Activated CD4-positive, CD25-positive, alpha-beta regulatory T cell (primary cell): ENCODE measurements at places on chromosomes 6 and 20.

DNA sequence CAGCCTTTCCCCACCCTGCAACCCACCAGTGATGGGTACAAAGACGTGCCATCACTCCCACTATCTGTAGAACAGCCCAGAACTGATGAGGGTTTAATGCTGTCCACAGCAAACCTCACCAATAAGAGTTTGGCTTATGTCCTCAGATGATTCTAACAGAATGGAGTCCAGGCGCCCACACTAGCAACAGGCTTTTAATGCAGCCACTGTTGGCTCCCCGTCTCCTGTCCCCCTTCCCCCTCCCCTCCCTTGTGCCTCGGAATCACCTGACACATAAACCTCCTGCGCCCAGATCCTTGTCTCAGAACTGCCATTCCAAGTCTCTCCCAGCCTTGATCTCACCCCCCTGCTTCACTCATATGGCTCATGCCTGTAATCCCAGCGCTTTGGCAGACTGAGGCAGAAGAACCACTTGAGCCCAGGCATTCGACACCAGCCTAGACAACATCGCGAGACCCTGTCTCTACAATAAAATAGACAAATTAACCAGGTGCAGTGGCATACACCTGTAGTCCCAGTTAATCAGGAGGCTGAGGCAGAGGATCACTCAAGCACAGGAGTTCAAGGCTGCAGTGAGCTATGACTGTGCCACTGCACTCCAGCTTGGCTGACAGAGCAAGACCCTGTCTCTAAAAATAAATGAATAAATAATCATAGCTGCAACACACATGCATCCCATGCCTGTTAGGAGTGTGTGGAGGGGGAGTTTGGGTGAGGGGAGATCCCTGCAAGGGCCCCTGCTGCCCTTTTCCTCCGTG lies 85.6 kb downstream of the SNX5 start:
- DNase-seq = no peak

DNA sequence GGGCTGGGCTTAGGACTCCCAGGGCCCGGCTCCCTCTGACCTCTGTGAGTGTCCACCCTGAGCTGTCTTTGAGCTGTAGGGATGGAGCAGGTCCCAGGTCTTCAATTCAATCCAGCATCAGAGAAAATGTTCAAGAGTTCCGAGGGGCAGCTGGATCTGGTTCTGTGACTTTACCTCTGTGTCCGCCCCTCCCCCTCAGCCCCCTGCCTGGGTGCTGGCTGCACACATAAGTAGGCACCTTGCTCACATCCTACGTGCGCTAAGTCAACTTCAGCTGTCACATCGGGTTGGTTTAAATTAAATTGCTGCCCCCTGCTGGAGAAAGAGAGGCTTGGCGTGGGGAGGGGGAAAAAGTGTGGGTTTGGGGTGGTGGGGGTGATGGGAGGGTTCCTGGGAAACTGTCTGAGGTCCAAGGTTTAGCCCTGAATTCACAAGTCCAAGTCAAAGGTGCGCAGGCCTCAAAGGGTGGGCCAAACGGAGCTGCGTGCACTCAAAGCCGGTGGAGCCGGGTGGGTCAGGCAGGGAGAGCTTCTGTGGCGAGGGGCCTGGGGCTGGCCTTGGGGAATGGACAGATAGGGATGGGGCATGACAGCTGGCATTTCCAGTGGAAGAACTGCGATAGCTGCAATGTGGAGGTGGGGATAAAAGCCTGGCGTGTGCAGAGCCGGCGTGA lies 3.0 kb downstream of the WFDC5 start:
- DNase-seq = no peak

- DNase-seq = no peak
Observed at GRCh38 chr6:108750801-108751200, 97.4 kb upstream of the ARMC2 start.

- DNase-seq = no peak
Observed at GRCh38 chr6:91196729-91197128, 609.9 kb upstream of the MAP3K7 start.

- DNase-seq = no peak
Observed at GRCh38 chr6:143099647-143100046, 39.0 kb downstream of the AIG1 start.

DNA sequence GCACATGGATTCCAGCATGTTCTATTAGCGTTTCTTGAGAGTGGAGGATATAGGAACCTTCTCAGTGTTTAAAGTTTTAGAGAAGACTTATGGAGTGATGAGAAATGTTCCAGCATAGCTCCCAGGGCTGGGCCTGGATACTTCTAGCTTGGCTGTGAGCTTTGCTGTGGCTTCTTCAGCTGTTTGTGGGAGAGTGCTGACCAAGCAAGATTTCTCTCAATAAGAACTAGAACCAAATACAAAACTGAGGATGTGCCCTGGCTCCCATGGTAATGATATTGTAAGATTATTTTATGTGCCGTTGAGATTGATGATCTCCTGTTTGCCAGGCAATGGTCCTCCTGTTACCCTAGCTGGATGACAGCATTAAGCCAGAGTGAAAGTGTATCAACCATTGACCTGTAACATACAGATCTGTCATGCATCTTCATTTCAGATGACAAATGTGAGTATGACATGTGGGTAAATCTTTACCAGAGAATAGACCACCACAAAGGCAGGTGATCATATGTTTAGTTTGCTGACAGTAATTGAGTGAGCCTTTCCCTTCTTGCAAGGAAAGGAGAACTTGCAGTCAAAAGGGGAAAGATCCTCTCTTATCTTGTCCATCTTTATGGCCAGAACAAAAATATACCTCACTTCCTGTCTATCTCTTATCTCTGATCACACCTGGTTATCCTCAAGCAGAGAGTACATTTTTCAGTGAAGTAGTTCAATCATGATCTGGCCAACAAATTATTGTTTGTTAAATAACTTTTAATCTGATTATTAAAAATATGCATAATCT lies 180.1 kb downstream of the SLC24A3 start:
- no peak for DNase-seq

DNA sequence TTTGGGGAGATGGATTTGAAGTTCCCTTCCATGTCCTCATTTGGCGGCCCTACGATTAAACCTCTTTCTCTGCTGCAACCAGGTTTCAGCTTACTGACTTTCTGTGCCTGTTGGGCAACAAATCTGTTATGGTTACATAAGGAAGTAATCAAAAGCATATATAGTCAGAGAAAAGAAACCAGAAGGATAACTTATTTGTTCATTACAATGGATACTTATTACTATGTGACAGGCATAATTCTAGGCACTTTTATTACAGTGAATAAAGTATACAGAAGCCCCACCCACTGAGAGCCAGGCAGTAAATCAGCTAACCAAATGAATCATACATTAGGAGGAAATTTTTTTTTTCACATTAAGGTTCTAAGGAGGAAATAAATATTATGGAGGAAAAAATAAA lies 9.6 kb upstream of the TRIM31 start:
- no peak for DNase-seq

DNA sequence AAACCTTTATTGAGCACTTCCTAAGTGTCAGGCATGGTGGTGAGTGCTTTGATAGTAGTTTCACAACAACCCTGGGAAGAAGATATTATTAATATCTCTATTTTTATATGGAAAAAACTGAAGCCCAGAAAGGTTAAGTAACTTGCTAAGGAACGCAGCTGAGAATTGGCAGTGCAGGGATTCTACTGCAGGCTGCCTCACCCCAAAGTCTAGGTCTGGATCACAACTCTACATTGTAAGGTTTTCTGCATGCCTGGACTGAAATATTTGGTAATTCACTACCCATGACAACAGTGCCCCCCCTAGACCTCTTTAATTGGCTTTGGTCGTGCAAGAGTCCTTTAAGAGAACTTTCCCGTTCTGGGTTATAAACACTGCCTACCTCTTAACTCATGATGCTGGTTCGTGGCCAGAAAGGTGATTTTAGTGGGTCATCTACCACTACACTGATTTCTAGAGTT lies 67.1 kb upstream of the KCNQ5 start:
- DNase-seq = no peak

GRCh38 chr6:766625-767024 lies 73.7 kb upstream of the EXOC2 start:
- no peak for DNase-seq

GRCh38 chr6:14925025-14925698 lies 320.7 kb upstream of the JARID2 start:
- DNase-seq = no peak

GRCh38 chr20:59019217-59019616 lies at the start of gene TUBB1:
Gene TUBB1 (plus strand): TSS chr20:59019429. CDS start chr20:59019523, 94 bp downstream.
- DNase-seq = no peak

DNA sequence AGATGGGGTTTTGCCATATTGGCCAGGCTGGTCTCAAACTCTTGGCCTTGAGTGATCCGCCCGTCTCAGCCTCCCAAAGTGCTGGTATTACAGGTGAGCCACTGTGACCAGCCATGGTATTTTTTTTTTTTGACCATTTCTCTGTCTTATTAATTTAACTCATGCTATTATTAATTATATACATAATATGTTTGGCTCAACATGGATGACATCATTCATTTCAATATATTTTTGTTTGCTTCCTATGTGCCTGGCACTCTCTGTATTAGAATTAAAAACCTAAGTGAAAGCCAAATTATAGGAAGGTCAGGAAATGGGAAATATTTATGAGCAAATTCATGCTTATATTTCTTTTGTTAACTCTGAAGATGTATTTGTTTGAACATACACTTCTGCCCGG lies 55.8 kb upstream of the AKIRIN2 start:
- no peak for DNase-seq

- DNase-seq = no peak
Observed at GRCh38 chr6:90811596-90812226, 224.8 kb upstream of the MAP3K7 start.

DNA sequence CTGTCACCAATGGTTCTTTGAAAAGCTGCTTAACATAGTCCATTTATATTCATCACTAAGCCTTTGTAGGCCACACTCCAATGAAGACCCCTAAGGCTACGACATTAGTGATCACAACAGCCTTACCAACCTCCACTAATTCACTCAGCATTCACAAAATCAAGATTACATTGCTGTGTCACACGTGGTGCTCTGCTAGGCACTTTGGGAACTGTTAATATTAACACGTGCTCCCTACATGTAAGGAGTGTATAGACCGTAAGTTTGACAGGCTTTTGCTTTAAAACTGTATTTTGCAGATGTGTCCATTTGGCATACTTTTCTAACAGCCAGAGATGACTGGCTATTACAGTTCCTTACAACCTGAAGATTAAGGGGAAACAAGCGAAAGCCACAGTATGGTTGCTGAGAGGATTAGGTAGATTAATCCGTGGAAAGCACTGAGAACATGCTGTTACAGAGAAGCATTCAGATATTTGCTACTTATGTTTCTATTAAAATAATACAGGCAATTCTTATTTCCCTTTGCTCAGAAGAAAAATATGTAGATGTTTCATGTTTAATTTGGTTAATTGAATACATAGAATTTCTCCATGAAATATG lies 69.7 kb downstream of the SAMD3 start:
- DNase-seq = no peak

GRCh38 chr6:106112433-106112832 lies 26.3 kb downstream of the PRDM1 start:
- no peak for DNase-seq

GRCh38 chr6:3233904-3234303 lies 6.5 kb upstream of the TUBB2B start:
- no peak for DNase-seq

- no peak for DNase-seq
Observed at GRCh38 chr6:153001767-153002612, 519 bp downstream of the MTRF1L start.

GRCh38 chr6:135644394-135644793 lies 146.9 kb upstream of the AHI1 start:
- no peak for DNase-seq

GRCh38 chr6:44431118-44431725 lies 43.7 kb downstream of the CDC5L start:
- no peak for DNase-seq

DNA sequence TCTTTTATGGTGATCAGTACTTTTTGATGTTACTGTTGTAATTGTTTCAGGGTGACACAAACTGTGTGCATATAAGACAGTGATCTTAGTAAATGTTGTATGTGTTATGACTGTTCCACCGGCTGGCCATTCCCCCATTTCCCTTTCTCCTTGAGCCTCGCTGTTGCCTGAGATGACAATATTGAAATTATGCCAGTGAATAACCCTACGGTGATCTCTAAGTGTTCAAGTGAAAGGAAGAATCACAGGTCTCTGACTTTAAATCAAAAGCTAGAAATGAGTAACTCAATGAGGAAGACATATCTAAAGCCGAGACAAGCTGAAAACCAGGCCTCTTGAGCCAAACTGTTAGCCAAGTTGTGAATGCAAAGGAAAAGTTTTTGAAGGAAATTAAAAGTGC lies 32.3 kb downstream of the TULP4 start:
- no peak for DNase-seq

DNA sequence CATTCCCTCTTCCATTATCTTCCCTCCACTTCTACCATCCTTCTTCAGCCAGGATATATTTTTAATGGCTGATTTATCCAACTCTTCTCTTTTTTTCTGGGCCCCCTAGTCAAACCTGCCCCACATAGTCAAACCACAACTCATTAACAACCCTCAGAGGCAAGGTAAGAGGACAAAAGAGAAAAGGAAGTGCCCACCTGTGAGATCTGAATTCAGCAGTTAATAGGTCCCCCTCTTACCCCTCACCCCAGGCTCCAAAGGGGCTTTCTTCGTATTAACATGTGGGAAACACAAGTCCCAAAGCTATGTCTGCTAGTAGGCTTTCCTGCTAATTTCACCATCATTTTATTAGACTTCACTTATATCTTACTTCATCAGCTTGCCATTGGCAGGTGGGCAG lies 44.1 kb upstream of the TSPYL1 start:
- no peak for DNase-seq
